ENCODE measurements at places on chromosomes 1 and 21.

DNA sequence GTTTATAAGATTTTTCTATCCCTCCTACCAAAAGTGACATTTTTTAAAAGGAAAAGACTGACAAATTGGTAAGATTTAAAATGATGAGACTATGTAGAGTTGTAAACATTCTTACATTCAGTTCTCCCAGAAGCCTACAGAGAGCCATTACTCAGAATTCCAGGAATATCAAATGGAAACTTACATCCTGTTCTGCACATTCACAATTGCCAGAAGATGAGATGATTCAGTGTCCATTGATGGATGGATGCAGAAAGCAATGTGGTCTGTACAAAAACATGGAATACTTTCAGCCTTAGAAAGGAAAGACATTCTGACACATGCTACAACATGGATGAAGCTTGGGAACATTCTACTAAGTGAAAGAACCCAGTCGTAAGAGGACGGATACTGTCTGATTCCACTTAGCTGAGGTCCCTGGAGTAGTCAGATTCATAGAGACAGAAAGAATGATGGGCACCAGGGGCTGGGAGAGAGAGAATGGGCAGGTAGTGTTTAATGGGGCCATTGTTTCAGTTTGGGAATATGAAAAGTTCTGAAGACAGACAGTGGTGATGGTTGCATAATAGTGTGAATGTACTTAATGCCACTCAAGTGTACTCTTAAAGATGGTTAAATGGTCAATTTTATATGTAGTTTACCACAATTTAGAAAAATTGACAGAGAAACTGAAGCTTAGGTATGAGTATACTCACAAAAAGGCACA, 16.6 kb downstream of the MX1 start:
- DNase-seq: no peak

DNA sequence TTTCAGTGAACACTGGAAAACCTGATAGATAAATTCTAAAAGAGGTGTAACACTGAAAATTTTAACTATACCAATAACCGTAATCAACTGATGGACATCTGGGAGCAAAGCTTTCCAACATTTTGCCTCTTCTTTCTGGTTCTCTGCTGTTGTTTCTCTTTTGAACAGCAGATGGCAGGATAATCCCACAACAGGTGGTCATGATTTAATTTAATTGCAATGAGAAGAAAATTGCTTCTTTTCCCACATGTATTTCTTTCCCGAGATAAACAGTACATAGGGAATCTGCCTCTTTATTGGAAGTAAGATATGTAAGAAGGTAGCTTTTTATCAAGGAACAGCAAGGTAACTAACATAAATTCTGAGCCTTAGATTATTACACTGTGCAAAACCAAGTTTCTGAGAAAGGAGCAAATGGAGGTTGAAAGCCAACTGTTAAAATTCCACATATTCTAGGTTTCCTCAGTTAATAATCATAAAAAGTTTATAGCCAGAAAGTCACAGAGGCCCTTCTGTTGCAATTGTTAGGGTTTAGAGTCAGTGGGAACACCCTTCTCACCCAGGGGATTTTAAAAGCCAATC, 72.9 kb downstream of the RPS6KA1 start:
- peak; percentile 13 for DNase-seq

GRCh38 chr1:156247460-156248322, at the start of gene PAQR6:
TSS of gene PAQR6 (minus strand) at chr1:156248056. CDS start at chr1:156246731, 1,325 bp downstream.
- no peak for DNase-seq

DNA sequence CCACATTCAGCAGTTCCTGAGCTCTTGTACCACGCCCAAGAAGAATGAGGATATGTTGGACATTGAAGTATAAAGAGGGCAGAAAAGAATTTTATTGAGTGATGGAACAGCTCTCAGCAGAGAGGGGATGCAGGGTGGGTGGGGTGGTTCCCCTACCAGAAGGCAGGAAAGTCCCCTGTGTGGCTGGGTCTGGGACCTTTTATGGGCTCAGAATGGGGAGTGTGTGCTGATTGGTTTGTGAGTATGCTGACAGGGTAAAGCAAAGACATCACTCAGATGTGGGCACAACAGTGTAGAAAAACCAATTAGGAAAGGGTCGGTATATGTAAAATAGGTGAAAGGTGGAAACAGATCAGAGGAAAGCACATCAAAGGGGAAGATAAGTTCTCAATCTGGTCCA, 62.2 kb downstream of the SGIP1 start:
- DNase-seq: no peak

DNA sequence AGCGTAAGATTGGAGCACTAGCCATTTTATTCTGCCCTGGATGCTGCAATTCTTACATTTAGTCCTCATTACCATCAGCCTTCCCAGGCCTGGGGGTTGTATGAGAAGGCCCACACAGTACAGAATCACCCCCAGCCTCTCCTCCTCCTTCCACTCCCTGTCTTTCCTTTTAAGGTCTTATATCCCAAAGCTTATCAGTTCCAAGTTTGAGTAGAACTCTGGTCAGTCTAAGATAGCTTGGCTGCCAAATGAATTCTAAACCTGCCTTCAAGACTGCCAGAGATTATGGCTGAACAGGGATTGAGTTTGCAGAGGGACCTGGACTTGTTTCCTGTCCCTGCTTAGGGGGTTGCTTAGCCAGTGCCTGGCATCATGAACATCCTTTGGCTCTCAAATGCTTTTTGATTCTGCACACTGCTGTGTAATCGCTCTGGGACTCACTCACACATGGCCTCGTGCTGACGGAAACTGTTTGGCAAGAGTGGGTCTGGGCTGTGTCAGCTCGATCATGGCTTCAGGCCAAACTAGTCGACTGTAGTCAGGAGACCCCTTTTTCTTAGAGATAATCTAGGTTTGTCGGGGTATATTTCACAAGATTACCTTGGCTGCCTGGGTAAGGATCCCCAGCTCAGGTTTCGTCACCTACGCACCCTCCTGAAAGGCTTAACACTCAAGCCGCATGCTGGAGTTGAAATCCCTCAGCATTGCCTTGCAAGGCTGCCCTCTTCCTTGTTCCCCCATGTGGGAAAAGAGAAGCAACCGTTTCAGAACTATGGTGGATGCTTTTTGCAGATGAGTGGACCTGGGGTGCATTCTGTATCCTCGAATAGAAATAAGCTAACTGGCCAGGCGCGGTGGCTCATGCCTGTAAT, 252.6 kb downstream of the NFIA start:
- no peak for DNase-seq

GRCh38 chr1:89863165-89863830, 42.5 kb downstream of the LRRC8D start:
- no peak for DNase-seq

GRCh38 chr1:5220421-5220820, 566.0 kb downstream of the AJAP1 start:
- DNase-seq: no peak

DNA sequence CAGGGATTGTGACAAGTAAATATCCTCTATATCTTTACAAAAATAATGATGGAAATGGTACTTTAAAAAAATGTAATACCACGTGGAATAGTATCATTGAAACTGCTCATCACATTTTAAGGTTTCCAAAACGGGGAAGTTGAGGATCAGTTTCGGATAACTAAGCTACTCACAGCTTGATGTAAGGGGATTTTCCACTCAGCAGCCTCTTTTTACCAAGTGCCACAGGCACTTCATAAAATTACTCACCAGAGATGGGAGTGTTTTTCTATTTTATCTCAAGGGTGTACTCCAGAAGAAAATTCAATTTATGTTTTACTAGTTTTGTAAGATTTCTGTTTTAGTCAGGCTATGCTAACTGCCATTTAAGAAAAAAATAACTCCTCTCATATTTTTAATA, 91.7 kb downstream of the TPR start:
- no peak for DNase-seq

DNA sequence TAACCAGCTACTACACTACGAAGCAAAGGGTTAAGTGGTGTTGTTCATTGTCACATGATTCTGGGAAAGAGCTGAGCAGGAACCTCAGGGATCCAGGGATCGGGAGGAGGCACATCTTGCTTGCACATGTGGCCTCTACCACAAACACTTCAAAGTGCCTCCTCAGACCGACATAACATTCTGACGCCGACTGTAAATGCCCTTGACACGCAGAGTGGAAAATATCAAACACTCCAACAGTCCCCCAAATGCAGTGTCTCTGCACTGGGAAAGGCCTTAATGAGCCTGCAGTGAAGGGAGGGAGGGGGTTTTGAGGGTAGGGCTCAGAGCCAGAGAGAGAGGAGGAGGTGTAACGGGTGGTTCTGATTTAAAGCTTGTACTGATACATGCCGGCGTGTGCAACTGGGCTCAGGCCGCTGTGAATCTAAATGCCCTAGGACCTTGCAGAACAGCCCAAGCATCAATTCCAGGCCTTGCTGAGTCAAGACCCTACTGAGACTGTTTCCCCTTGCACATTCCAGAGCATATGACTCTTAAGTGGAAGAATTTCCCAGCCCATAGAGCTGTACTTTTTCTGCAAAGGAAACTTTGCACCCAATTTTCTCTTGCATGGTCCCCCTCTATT, 163.7 kb downstream of the NTMT2 start:
- DNase-seq: no peak

DNA sequence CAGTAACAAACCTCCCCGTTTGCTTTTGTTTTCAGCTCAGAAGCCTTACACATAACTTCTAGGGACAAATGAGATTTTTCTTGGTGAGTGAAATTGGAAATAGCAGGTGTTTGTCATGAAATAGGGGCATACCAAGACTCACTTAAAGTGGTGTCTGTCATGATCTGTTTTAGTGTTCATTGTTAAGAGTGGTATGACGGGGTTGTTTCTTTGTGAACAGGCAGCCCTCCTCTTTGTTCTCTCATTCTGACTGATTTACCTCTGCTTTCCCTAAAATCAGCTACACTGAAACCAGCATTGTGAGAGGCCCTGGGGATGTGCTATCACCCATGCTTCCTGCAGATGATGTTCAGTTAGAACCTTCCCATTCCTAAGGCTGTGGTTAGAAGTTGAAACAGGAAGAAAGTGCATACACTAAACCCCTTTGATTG, 2.5 kb upstream of the ERO1B start:
- no peak for DNase-seq

DNA sequence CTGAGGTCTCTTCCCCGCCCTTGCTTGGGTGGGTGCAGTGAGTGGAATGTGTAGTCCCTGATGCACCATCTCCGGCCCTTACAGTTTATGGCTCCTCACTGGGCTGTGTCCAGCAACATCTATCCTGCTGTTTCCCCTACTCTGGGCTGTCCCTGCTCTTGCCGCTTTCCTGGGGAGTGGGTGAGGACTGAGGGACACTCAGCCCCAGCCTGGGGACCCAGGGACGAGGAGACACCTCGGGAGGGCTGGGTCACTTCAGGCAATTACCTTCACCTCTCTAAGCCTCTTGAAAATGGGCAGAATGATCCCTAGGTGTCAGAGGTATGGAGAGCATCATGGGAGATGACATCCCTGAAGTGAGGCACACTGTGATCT, 13.6 kb upstream of the LRP8 start:
- DNase-seq: no peak

DNA sequence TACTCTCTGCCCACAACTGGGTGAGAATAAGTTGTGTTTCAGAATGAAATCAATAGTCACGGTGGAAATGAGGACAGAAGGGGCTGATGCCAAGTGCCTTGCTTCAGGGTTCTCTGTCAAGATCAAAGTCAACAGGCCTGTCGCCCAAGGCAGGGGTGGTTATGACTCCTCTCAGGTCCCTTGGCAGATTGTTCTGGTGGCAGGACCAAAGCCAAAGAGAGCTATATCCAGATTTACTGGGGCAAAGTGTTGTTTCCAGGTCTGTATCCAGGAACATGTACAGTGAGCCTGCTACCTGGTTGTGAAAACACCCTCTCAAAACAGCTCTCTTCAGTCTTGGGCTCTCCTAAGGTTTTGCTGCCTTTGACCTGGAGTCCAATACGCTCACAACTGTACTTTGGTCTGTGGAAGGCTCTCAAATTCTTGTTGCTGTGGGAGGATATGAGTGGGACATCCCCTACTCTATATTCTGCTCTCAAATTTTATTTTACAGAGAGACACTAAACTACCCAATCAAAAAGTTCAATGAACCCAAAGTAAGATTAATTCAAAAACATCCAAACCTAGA, 175.1 kb upstream of the ETV3 start:
- DNase-seq: no peak

GRCh38 chr1:47693115-47693514, 255.3 kb downstream of the FOXD2 start:
- no peak for DNase-seq

DNA sequence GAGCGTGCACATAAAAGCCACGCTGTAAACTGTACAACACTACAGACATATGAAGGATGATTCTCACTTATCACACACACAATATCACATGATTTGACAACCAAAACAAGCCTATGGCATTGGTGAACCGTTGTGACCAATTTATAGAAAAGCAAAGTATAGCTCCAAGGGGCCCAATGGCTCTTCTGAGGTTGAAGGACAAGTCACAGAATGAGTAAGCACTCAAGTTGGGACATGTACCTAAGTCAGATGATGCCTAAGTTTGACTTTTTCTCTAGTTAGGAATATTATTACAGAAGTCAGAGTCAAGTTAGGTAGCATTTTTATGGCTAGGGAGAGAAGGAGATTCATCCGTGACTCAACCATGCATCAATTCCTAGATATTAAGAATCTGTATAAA, 45.7 kb downstream of the PLPP3 start:
- DNase-seq: no peak

GRCh38 chr1:73839922-73840321, 358.1 kb downstream of the LRRIQ3 start:
- DNase-seq: no peak

Data from stimulated activated CD8-positive, alpha-beta memory T cell treated with anti-CD3 and anti-CD28 coated beads, Interleukin-15, amount 100 ng/mL, for 1 hour (primary cell).